ACHN (cell line): ENCODE measurements at places on chromosomes 11 and 22.

GRCh38 chr11:107591378-107592230 lies 657 bp downstream of the ELMOD1 start:
- DNase-seq, result no peak

DNA sequence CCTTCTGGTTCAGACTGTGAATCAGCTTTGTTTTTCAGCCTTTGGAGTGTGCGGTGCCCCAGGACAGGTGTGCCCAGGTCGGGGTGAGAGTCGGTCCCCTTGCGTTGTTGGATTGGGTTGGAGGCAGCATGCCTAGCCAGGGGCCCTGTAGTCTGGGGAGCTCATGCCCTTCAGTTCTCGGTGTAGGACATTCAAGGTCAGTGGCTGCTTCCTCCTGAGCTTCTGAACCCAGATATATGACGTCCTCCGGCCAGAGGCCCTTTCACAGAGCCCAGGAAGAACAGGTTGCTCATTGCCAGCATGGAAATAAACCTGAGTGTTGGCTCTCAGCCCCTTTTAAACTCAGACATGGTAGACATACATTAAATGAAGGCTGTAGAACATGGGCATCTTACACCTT lies 2.7 kb downstream of the CSRP3 start:
- no peak for DNase-seq

DNA sequence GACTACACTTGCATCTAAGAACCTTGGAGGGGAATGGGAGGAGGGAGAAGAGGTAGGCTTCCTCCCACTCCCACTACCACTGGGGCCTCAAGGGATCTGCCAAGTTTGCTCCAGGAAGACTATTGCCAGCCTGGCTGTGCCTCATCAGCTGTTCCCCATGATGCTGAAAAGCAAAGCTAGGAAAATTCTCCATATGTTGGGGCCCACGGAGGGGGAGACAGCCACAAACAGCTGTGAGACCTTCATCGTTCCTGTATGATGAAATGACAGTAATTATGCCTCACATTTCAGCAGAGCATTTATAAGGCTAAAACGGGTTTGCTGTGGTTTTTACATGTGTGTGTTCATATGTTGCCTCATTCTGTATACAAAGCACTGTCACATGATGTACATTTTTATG lies 6.7 kb downstream of the DSCAML1 start:
- no peak for DNase-seq

- no peak for DNase-seq
Observed at GRCh38 chr22:21927174-21927823, 25.3 kb downstream of the PPM1F start.

GRCh38 chr11:65103476-65103875 lies 7.5 kb downstream of the VPS51 start:
- no peak for DNase-seq

DNA sequence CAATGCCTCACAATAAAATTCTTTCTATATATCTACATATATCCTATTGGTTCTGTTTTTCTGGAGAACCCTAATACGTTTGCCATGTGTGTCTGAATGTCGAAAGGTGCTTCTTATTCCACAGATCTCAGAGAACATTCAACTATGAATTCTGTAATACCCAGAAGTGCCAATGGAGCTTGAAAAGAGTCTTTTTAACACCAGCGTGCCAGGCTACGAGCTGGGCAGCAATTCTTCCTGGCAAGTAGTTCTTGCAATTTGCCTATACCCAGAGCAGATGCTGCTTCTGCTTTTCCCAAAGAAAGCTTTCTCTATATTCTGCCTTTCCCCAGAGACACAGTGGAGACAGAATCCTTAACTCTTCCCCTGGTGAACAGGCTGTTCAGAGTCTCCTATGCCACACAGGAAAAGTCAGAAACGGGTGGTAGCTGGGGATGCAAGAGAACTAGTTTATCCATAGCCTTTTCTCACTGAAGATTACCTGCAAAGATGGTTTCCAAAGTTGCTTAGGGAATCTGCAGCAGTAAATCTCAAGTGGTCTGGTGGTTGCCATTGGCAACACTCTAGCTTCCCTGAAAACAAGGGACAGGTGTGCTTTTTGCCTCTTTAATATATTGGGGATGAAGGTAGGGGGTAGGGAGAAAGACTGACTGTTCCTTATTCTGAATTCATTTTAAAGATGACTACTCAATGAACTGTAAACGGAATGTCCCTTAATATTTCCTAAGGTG lies 16.8 kb upstream of the PAFAH1B2 start:
- no peak for DNase-seq

DNA sequence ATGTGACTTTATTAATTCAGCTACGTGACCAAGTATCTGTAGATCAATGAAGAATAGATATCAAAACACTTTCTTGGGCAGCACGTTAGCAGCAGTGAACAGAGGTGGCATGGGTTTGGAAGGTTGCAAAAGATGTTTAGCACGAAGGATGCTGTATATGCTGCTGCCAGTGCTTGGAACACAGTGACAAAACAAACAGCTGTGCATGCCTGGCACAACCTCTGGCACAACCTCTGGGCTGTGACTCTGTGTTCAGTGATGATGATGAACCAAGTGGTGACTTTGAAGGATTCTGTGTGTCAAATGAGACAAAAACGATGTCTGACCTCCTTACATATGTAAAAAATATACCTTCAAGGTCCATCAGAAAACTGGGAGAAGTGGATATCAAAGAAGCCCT lies 104.7 kb downstream of the TBC1D22A start:
- no peak for DNase-seq

GRCh38 chr11:27122001-27122400 lies 81.4 kb downstream of the BBOX1 start:
- no peak for DNase-seq

GRCh38 chr11:100805506-100806199 lies 118.6 kb downstream of the ARHGAP42 start:
- DNase-seq, result no peak

DNA sequence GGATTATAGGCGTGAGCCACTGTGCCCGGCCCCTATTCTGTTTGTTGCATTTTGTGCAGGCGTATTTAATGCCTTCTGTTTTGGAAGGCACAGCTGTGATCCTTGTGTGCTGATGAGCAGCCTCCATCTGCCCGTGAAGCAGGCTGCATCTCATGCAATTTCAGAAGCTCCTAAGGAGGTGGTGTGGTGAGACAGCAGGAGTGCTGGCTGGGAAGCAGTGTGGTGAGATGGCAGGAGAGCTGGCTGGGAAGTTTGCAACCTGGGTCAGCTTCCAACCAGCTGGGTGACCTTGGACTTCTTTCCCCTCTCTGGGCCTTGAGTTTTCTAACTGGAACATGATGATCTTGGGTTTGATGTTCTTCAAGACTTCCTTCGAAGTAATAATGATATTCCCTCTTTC lies 525.1 kb downstream of the TBC1D22A start:
- no peak for DNase-seq

DNA sequence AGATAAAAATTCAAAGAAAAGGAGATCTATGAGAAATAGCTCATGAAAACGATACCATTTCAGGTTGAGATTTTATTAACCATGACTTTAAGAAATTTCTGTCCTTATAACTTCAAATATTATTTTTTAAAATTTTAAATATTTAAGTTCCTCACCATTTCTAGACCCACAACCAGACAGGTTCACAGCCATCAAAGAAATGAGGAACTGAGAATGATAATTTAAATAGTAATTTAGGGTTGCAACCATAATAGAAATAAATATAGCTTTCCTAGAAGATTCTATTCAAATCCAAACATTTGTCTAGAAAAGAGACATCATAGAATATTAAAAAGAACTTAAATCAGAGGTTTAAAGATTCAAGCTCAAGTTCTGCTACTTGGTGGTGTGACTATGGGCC lies 5.9 kb upstream of the VWA5A start:
- DNase-seq, result no peak
